ENCODE measurements at places on chromosomes 2 and 18. TPM values are rescaled to one million over a fixed set of nuclear protein-coding genes. Genes with fewer than 3 reads are reported as not detected.

GRCh38 chr2:219299372-219299760 lies 9.8 kb downstream of the PTPRN start:
- no peak for DNase-seq

Gene VWC2L
- total RNA-seq, result not detected

DNA sequence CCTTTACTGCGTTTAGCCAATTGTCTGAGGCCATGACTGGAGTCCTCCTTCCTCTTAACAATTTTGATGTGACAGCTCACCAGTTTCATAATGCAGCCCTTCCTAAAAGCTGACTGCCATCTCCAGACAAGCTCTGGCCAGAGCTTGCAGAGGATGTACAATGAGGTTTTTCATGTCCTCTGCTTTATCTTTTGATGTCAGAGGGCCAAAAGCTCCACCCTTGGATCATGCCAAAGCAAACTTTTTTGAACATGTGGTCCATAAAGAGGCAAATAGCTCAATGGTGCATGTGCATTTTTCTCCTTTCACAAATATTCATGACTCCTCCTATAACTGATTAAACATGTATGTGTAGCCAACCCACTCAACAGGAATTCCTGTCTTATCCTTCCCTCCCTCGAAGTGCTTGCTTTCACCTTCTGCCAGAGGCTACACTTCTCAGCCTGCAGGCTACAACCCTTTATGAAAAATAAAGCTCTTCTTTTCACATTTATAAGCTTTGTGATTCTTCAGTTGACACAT lies 266.2 kb downstream of the FBXO15 start:
- DNase-seq, result no peak

DNA sequence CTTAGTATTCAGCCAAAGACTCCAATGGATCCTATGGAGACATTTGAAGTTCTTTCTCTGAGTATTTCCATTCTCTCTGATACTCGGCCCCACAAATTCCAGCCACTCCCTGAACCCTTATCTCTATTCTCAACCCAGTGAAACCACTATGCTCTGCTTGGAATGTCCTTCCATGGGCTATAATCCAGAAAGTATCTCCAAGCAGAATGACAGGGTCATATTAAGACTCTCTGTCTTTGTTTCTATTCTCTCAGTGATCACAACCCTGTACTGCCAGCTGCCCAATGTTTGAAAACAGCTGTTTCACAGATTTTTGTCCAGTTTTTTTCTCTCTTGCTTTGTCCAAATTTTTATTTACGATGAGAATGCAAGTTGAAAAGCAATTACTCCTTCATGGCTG lies 21.9 kb downstream of the CHMP3 start:
- no peak for DNase-seq

DNA sequence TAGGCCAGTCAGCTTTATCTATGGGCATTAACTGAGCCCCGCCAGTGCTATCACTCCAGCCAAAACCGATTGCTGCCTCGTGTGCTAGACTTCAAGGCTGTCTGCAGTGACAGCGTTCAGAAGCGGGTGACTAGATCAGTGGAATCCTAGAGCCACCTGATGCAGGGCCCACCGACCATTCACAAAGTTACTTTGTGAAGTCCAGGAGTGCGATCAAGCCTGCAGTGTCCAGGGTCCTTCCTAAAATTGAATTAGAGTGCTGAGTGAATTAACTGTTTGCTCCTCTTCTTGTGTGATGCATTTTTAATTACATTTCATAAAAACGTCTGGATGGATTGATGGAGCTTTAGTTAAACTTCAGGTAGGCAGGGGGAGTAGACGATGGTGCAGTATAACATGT lies 13.9 kb downstream of the PCARE start:
- no peak for DNase-seq

Measured in aorta (tissue), 5 donors.